ENCODE measurements at places on chromosomes 11 and 22. TPM values are rescaled to one million over a fixed set of nuclear protein-coding genes. Genes with fewer than 3 reads are reported as not detected.

Gene PARVB
- 33.0 TPM for total RNA-seq

Gene AMPD3
- total RNA-seq = 2.0 TPM

Gene B3GAT1
- total RNA-seq = 0.05 TPM

Gene LARGE2
- total RNA-seq = 0.30 TPM

Gene FAM181B
- not detected for total RNA-seq

All from NCI-H460 (cell line).